ENCODE measurements at places on chromosomes 12 and 14.

DNA sequence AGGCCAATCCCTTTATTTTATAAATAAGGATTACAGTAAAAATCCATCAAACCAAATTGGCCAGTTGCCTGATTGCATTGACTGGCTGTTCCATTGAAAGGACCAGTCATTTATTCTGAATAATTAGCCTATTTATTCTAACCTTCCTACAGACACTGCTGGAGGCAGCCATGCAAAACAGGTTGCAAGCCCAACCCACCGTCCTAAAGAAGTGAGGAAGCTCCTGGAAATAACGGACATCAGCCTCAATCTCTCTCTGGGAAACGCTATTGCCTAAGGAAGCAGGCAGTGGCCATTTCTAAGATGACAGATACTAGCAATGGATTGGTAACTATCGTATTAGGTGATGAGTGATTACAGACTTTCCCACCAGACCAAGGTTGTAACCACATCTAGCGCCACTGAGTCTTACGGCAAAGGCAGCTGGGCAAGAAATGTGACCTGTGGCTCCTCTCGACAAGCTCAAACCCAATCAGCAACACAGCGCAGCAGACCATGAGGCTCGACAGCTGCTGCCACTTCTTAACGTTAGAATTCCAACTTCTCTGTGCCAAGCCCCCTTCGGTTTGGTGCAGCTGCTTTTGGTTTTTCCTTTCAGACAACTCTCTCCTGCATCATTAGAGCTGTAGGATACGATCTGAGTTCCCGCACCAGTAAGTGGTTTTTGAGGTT is 134.2 kb downstream of the KCNK10 start:
- no peak for DNase-seq

- no peak for DNase-seq
Observed at GRCh38 chr12:52616680-52617402, 1.5 kb downstream of the KRT73 start.

DNA sequence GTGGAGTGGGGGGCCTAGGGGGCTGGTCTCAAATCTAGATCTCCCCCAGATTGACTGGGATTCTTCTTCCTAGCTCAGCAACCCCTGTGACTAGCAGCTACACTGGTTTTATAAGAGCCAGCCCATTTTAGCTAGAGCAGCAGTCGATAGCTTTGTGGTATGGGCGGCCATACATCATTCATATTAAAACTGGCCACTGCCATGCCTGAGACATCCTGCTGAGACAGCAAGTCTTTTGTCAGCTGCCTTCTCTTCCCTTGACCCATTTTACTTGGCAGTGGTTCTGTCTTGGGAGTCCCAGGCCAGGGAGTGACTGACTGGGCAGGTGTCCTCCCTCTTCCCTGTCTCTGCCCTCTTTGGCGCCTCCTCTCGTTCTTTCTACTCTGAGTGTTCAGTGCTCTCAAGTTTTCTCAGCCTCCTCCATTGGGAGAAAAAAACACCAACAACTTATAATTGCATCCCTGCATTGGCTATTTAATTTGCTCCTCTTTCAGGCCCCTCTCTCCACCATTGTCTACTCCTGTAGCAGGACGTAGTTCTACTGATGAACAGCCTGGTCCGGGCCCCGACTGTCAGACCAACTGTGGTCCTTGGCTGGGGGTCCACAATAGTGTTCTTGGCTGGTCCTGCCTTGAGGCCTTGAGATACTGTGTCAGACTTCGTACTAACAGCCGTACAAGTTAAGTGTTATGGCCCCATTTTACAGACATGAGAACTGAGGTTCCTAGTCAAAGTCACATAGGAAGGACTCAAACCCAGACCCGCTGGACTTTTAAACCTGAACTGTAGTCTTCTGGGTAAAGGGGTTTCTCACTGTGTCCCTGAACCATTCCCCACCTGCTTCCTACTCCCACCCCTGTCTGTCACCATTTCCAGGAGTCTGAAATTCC is 18.3 kb upstream of the JDP2 start:
- DNase-seq, result no peak

DNA sequence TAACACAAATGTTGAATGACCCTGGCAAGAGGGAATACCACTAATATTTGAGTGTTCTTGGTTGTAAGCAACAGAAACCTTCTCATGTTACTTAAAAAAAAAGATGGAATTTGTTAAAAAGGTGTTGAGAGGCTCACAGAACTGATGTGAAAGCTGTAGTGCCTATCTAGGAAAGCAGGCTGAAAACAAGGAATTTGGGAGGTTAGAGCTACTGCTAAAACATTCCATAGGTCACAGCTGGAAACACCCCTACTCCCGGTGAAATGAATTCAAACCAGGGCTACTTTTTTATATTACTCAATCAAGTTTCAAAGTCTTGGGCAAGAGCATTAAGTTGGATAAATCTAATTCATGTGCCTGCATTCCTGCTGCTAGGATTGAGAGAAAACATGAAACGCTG is 104.1 kb downstream of the SLC35F4 start:
- DNase-seq, result no peak

GRCh38 chr12:118330421-118331018 is 42.2 kb downstream of the TAOK3 start:
- DNase-seq, result no peak

DNA sequence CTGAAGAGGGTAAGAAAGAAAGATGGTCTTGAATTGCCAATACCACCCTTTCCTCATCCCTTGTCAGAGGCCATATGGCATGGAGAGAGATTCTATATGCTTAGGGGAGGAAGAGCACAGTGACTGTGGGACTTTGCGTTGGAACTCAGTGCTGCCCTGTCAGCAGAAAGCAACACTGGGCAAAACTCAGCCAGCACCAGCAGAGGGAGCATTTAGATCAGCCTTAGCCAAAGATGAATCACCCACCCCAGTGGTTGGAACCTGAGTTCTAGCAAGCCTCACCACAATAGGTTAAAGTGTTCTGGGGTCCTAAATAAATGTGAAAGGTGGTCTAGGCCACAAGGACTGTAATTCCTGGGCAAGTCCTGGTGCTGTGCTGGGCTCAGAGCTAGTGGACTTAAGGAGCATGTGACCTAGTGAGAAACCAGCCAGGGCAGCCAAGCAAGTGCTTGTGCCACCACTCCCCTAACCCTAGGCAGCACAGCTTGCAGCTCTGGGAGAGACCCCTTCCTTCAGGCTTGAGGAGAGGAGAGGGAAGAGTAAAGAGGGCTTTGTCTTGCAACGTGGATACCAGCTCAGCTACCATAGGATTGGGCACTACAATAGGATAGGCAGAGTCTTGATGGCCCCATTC is 11.4 kb upstream of the BCAT1 start:
- DNase-seq, result peak; percentile 25

DNA sequence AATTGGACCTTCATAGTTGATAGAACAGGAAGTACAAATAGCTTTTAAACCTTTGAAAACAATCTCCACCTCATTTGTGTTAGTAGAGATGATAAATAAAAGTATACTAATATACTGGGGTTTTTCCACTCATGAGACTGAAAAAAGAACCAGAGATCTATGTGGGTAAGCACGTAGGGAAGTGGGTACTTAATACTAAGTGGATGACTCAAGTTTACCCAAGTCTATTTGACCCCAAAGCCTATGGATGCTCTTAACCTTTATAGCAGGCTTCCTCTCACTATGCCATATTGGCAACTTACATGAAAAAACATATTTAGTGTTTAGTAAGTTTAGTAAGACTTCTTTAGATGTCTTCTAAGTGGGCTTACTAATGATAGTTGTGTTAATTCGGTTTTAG is 49.2 kb upstream of the CHPT1 start:
- DNase-seq, result no peak

- no peak for DNase-seq
Observed at GRCh38 chr12:27229367-27229766, 14.7 kb upstream of the STK38L start.

GRCh38 chr12:28800129-28800528 is 348.9 kb upstream of the FAR2 start:
- DNase-seq, result no peak

GRCh38 chr14:23069413-23069806 is 12.1 kb upstream of the CDH24 start:
- DNase-seq, result no peak

DNA sequence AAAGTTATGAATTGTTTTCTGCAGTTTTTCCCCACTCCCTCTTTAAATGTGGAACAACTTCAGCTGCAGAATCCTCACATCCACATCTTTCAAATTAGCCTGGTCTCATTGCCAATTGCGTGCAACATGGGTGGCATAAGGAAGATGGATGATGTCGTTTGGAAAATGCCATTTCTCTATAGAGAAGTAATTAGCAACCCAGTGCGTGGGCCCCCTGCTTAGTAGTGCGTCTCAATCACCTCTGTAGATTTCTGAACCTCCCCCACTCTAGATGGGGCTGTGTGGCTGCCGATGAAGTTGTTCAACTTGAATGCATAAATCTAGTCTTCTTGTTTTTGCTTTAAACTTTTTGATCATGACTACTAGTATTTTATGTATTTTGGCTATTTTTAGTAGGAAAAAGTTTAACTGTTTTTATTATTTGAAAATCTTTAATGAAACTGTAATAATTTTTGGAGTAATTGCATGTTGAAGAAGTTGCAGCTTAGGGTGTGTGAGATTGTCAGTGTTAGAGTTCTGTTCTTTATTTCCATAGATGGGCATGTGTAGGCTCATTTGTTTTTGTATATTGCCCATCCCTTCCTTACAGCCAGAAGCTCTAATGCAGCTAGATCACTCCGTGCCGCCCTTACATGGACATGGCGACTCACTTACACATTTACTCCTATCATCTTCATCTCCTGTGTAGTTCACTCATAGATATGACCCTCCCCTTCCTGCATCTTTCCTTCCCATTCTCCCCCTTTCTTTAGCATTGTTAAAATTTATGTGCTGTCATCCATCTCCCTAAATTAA is 358.2 kb downstream of the DIO2 start:
- DNase-seq, result no peak

- no peak for DNase-seq
Observed at GRCh38 chr14:80364274-80364673, 153.0 kb upstream of the DIO2 start.

GRCh38 chr12:47079981-47080724 is 394 bp upstream of the AMIGO2 start:
- no peak for DNase-seq

DNA sequence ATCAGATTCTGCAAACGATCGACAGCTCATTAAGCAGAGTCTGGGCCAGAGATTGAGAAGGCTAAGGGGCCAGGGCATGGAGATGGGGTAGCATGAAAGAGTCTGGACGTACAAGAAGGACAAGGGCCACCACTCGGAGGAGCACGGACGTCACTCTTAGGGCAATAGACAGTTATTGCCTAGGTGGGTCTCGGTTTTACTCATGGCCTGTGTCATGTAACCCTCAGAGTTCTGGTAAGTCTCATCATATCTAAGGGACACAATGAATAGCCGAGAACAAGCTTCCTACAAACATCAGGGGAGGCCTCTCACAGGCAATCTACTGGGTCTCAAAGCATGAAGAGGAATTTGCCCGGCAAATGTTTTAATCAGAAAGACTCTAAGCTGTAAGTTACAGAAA is 30.4 kb upstream of the ITPK1 start:
- no peak for DNase-seq

DNA sequence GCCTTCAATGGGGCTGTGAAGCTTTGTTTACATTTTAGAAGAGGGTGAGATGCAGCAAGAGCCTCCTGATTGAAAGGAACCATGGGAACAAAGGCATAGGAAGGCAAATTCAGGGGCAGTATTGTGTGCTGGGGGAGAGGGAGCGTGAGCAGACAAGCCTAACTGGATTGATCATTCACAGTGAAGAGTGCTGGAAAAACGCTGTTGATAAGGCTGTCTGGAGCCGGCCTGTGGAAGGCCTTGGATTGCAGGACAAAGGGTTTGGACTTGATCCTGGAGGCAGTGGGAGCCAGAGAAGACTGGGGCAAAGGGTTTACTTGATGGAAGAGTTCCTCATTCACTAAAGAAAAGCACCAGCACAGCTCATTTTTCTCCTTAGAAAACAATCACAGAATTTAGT is 160.5 kb downstream of the PAH start:
- no peak for DNase-seq

DNA sequence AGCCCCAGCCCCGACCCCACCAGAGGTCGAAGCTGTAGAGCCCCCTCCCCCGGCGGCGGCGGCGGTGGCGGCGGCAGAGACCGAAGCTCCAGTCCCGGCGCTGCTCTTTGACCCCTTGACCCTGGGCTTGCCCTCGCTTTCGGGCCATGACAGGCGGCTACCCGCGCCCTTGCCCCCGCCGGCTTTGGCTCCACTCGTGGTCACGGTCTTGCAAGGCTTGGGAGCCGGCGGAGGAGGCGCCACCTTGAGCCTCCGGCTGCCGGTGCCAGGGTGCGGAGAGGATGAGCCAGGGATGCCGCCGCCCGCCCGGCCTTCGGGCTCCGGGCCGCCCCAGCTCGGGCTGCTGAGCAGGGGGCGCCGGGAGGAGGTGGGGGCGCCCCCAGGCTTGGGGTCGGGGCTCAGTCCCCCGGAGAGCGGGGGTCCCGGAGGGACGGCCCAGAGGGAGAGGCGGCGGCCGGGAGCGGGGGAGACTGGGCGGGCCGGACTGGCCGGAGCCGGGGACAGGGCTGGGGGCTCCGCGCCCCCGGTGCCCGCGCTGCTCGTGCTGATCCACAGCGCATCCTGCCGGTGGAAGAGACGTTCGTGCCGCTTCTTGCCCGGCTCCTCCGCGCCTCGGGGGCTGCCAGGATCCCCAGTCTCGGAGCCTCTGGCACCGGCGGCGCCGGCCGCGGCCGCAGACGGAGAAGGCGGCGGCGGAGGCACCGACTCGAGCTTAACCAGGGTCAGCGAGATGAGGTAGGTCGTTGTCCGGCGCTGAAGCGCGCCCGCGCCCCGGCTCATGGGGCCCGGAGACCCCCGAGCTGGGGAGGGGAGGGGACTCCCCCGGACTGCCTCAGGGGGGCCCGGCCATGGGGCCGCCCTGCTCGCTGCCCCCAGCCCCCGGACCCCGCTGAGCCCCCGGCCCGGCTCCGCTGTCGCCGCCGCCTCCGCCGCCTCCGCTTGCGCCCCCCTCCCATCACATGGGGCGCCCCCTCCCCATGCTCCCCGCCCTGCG is 778 bp downstream of the AGAP2 start:
- no peak for DNase-seq

GRCh38 chr14:100698666-100699448 is 27.8 kb upstream of the DLK1 start:
- no peak for DNase-seq

DNA sequence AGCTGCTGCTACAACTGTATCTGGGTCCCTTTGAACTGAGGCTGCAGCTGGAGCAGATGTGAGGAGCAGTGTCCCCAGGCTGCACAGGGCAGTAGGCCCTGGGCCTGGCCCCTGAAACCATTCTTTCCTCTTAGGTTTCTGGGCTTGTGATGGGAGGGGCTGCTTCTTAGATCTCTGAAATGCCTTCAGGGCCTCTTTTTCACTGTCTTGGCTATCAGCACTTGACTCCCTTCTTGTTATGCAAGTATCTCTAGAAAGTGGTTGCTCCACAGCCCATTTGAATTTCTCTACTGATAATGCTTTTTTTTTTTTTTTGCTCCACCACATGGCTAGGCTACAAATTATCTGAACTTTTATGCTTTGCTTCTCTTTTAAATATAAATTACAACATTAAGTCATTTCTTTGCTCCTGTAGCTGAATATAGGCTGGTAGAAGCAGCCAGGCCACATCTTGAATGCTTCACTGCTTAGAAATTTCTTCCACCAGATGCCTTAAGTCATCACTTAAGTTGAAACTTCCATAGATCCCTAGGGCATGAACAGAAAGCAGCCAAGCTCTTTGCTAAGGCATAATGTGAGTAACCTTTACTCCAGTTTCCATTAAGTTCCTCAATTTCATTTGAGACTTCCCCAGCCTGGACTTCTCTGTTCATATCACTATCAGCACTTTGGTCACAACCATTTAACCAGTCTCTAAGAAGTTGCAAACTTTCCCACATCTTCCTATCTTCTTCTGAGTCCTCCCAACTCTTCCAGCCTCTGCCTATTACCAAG is 41.1 kb downstream of the ACSM4 start:
- DNase-seq, result no peak

Data from stimulated activated CD4-positive, alpha-beta T cell treated with anti-CD3 and anti-CD28 coated beads, Interleukin-15, amount 100 ng/mL, for 1 hour (primary cell).